Right atrium auricular region (tissue), 2 donors: ENCODE measurements at places on chromosomes 7 and 10.

- DNase-seq = no peak
Measured at GRCh38 chr7:82886324-82886723, 276.4 kb downstream of the PCLO start.

DNA sequence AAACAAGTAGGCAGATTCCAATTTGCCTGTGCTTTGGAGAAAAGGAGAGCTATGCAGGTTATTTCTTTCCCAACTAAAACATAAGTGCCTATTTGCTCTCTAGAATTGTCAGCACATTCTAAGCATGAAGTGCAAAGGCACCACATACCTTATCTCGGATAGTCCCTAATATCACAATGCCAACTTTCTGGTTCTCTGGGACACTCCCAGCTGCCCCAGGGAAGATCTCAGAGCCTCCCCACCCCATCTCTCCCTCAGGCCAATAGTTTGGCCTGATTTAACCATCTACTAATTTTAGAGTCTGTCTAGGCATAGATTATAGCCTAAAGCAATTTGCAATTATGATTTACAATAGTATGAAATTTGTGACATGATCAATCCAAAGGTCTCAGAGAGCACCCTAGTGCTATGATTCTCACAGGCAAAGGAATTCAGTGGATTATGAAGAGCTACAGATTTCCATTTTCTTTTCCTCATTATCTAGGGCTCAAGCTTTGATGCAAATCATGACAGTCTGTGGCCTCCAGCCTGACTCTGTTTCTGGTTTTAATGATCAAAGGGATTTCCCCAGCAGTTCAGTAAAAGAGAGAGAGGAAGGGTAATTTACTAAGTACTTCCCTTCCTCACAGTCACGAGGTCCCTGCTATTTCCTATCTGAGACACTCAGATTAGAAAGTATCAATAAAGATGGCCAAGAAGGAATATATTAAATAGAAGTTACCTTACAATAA lies 29.0 kb upstream of the IL6 start:
- DNase-seq = no peak

DNA sequence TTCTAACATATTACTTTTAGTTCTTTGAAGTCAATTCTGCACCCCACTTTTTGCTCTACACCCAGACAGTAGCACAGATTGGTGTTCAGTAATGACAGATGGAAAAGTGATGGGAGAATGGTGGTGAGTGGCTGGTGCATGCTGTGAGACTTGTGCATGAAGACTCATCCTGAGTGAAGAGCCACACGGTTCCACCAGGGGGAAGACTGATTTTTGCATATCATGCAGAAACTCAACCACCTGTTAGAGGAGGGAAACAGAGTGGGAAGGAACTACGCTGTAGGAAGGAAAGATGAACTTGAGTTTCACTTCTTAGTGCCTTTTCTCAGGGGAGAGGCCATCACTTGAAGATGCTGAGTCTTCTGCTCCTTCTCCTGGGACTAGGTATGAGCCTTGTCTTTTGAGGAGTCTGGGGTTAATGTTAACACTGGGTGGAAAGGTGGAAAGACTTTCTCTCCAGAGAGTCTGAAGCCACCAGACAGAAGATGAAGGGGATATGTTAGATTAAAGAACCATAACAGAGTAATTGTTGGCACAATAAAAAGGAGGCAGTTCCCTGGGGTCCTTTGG lies 9.3 kb upstream of the PRSS1 start:
- DNase-seq = no peak

GRCh38 chr10:21212912-21213311 lies 312.6 kb downstream of the SKIDA1 start:
- DNase-seq = no peak
